ENCODE measurements at places on chromosomes 4 and X.

GRCh38 chr4:165394275-165394674 lies 15.5 kb downstream of the CPE start:
- DNase-seq = no peak

- peak; percentile 33 for DNase-seq
These were observed 768 bp upstream of the CDKL5 start for GRCh38 chrX:18424482-18425198.

DNA sequence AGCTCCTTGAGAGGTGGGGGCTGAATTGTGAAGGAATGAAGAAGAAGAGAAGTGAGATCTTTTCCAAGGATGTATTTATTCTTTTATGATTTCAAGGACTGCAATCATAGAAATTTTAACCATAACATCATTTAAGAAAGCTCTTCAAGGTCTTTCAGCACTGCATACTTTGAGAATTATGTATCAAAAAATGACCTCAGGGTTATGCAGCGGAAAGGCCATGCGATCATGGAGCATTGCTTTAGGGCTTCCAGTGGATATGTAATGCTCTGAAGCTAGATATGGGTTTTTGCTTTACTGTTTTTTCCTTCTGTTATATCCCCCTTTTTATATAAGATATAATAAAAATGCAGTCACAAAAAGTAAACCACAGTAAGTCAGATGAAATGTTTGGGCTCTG lies 38.7 kb downstream of the SGMS2 start:
- no peak for DNase-seq

- DNase-seq = no peak
These were observed 693.4 kb upstream of the INTU start for GRCh38 chr4:126939401-126939800.

GRCh38 chr4:23500894-23501449 lies 388.9 kb downstream of the PPARGC1A start:
- DNase-seq = no peak

DNA sequence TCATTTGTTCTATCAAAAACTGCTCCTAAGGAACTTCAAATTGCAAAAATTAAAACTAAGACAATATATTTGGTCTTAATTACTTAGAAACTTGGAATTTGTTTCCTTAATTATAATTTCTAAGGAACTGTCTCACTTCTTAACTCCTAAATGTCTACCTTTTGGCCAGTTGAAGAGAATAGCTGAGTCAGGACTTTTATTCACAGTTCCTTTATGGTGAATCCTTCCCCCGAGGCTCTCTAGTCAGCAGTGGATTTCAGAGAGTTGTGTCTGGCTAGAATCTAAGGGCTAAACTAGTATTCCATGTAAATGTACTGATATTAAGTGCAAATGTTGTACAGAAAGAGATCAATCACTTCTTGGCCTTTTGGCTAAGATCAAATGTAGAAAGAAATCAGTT lies 69.3 kb downstream of the AMMECR1 start:
- no peak for DNase-seq

GRCh38 chrX:37350034-37350365 lies 836 bp downstream of the PRRG1 start:
- no peak for DNase-seq

GRCh38 chrX:93985344-93986307 lies 311.6 kb downstream of the FAM133A start:
- DNase-seq = no peak

- peak; percentile 44 for DNase-seq
These were observed 580 bp upstream of the MMGT1 start for GRCh38 chrX:135974279-135974856.

DNA sequence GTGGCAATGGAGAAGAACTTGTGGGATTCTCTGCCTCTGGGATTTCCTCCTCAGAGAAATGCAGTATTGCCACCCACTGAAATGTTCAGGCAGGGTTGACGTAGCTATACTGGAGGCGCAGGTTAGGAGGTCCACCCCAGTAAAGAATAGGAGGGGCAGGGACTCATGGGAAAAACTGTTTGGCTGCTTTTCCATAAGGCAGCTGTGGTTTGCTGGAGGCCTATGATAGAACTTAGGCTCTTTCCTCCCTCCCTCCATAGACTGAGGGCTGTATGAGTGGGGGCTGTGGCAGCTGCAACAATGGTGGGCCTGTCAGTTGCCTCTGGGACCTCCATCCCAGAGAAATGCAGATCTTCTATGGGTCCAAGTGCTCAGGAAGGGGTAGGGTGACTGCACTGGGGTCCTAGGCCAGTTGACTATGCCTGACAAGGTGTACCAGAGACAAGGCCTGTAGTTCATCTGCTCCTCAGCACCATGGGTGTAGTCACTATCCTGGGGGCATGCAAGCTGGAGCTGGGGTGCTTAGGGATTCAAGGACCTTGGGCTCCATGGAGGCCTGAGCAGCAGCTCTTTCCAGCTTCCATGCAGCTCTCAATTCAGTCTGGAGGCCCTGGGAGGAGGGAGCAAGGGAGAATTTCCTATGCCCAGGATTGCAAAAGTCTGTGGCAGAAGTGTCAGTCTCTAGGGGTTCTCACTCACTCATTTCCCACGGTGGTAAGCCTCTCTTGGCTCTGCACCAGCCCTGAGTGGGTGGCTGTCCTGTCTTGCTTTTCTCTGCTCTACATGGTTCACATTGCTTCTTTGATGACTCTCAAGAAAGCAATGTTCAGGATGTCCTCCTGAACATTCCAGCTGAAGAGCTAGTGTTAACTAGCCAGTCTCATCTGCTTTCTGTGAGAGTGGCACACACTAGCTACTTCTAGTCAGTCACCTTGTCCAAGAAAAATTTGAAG lies 353.0 kb downstream of the IDS start:
- no peak for DNase-seq

GRCh38 chrX:70134116-70134477 lies 850 bp downstream of the IGBP1 start:
- no peak for DNase-seq

GRCh38 chr4:24885342-24885741 lies 27.5 kb downstream of the CCDC149 start:
- no peak for DNase-seq

GRCh38 chr4:154490583-154491340 lies 837 bp downstream of the DCHS2 start:
- DNase-seq = no peak

DNA sequence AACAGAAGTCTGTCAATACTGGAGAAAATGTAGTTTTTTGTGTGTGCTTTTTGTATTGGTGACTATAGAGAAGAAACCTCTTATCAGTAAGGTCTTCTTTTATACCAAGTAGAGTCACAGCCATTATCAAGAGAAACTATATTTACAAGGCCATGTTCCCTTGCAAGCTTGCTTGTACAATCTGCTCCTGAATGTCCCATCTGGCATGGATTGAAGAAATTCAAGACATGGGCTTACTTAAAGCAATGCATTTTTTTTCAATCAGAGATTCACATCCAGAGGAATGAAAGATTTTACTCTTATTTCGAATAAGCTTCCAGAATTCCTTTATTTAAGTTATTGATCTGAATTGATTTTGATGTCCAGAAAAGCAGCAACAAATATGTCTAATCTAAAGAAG lies 537.3 kb upstream of the RPS6KA3 start:
- DNase-seq = no peak

DNA sequence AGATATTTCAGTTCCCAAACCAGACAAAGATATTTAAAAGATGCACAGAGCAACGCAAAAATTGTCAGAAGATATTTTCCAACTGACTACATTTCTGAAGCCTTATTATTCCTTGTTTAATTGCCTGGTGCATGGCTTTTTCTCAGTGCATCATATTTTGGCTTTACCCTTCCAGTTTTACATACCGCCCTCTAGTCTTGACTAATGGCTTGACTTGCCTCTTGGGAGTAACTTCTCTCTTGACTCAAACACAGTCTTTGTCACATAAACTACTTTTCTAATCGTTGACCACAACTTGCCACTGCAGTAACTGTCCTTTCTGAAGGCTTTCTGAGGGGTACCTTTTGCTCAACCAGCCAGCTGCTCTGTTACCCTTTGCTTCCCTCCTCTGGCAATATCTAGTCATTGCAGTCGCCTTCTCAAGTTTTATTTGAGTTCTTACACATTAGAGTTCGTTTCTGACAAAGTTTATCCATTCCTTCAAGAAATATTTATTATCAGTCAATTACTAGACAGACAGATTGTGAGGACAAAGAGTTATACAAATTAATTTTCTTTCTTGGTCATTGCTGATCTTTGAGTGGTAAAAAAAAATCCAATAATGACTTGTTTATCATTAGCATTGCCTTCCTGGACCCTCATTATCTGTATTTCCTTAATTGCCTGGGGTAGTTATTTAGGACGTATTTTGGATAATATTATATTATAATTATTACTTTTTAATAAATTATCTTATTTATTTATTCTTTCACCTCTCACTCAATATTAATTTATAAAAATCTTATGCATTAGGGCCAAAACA lies 506.9 kb upstream of the PCDH10 start:
- peak; percentile 65 for DNase-seq

GRCh38 chr4:54553001-54553400 lies 104.8 kb upstream of the KIT start:
- DNase-seq = no peak

DNA sequence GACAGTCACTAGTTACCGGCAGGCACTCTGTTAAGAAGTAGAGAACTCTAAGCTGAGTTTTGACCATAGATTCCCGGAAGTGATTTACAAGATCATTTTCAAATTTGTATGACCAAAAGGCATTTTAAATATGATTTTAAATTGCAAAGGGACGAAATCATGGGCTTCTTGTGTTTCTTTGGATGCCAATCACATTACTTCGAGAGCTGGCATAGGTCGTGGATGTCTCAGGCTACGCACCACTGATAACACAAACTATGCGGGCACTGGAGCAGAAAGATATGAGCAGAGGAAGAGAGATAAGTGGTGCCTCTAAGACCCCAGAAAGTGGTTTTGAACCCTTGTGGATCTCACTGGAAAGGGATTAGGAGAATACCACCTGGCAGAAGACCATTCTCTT lies 294.2 kb upstream of the FTHL17 start:
- DNase-seq = no peak

DNA sequence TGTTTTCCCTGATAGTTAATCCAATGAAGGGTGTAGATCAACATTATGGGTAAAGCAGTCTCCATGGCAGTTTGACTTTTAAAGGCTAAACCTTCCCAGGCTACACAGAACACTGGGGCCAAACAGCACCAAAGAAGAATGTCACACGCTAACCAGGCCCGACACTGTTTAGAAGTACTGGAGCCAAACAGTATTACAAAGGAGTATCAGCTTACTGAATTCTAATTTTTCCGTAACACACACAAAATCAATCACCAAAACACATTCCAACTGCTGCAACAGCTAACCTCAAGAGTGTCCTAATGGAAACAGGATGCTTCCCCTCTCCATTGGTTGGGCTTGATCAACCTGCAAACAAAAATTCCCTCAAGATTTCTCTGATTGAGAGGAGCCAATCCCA lies 783.5 kb downstream of the PCDH18 start:
- DNase-seq = no peak

DNA sequence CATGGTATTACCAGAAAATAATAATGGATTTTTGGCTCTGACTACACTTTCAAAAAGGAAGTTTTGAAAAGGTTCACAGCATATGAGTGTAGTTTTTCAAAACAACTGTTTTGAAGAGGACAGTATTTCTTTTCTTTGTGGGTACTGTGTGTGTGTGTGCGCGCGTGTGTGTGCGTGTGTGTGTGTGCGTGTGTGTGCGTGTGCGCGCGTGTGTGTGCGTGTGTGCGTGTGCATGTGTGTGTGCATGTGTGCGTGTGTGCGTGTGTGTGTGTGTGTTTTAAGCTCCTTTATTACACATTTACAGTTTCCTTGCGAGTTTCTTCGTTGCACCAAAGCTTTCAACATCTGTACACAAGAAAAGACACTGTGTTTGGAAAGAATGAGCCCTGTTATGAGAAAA lies 755.4 kb downstream of the SH3BGRL start:
- DNase-seq = no peak

DNA sequence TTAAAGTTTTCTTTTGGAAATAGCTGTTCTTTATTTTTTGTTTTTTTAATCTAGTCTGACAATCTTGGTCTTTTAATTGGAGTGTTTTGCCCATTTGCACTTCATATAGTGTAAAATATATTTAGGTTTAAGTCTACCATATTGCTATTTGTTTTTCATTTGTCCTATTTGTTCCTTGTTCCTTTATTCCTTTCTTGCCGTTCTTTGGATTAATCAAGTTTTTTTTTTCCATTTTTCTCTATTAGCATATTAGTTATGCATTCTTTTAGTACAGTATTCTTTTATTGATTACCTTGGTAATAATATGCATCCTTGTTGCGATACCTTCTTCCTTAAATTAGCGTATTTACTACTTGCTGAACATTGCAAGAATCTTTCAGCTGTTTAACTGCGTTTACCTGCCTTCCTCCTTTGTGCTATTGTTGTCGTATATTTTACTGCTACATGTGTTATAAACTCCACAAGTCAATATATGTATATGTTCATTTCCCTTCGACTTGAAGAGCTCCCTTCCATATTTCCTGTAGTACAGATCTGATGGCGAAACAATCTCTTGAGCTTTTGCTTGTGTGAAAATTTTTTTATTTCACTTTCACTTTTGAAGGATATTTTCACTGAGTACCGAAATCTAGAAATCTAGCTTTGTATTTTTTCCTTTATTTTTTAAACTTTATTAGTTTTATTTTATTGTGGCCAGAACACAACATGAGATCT lies 23.9 kb upstream of the RNF212 start:
- peak; percentile 40 for DNase-seq

- DNase-seq = no peak
These were observed 31.6 kb downstream of the ETDC start for GRCh38 chrX:135340831-135341230.

DNA sequence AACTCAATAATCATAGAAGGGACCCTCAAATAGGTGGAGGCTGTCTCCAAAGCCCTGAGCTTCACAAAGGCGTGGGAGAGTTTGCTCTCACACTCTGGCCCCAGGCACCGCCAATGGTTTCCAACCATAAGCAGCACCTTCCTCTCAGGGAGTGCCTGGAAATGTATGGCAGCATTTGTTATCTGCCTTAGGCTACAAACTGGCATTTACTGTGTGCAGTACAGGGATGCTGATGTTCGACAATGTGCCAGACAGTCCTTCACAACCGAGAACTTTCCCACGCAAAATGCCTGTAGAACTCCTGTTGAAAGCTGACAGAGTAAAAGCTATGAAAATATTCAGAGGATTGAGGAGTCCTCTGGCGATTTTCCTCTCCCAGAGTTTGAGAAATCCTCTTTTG lies 55.7 kb upstream of the CDKN2AIP start:
- DNase-seq = no peak

DNA sequence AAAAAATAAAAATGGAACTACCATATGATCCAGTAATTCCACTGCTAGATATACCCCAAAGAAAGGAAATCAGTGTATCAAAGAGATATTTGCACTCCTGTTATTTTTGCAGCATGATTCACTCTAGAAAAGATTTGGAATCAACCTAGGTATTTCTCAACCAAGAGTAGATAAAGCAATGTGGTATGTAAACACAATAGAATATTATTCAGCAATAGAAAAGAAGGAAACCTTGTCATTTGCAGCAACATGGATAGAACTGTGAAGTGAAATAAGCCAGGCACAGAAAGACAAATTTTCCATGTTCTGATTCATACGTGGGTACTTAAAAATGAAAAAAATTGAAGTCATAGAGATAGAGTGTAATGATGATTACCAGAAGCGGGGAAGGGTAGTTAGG lies 362.3 kb upstream of the EPHA5 start:
- DNase-seq = no peak

Measured in MM.1S (cell line).